ENCODE measurements at places on chromosomes 3 and 15.

GRCh38 chr15:88161636-88162035 is 94.9 kb downstream of the NTRK3 start:
- no peak for DNase-seq

DNA sequence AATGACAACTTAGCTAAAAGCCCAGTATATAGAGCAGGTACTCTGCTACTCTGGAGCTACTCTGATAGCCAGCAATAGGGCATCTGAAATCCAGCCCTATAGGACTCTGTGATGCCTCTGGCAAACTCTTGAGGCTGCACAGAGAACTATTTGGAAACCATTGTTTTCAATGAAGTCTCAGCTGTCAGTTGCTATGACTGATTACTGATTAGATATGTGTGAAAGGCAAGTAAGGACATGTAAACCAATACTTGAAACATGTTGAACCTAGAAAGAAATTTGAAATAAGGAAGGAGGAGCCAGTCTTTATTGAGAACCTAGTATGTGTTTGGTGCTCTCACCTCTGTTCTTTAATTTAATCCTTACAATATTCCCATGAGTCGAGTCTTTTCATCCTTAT is 40.2 kb upstream of the CRTC3 start:
- DNase-seq: no peak

- no peak for DNase-seq
Observed at GRCh38 chr15:59892985-59893384, 111.1 kb upstream of the FOXB1 start.

DNA sequence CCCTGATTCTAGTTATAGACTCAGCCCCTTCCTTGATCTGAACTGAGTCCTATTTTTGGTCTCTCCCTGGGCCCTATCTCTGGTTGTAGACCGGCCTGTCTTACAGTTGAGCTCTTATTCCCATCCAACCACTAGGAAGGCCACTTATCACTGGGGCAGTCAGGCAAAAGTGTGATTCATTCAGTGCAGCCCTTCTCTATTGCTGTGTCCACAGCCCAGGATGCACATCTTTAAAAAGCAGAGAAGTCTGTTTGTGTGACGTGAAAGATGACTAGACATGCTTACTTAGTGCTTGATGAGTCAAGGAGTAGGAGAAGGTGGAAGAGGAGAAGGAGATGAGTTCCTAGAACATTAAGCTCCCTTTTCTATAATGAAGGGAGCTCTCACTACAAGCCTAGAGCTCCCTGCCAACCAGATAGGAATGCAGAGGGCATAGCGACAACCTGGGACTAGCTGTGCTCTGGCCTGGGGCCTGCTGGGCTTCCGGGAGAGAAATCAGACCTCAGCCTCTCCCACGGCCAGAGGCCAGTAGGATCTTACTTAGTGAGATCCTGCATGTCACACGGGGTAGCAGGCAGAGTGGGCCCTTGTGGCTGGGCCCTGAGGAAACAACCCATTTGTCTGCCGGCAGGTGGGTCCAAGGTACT is 25.7 kb downstream of the INSYN1 start:
- no peak for DNase-seq

GRCh38 chr15:47265686-47266085 is 451.6 kb upstream of the SEMA6D start:
- no peak for DNase-seq
